WERI-Rb-1 (cell line): ENCODE measurements at places on chromosomes 3 and 15.

GRCh38 chr15:80966431-80967197 is 23.0 kb downstream of the MESD start:
- DNase-seq = peak; percentile 83

- DNase-seq = no peak
Observed at GRCh38 chr3:149590691-149591441, 67.0 kb downstream of the WWTR1 start.

- no peak for DNase-seq
Observed at GRCh38 chr3:52777127-52777958, at the start of gene ITIH1. ITIH1 (plus strand) TSS chr3:52777599; CDS start chr3:52777616, 17 bp downstream.

DNA sequence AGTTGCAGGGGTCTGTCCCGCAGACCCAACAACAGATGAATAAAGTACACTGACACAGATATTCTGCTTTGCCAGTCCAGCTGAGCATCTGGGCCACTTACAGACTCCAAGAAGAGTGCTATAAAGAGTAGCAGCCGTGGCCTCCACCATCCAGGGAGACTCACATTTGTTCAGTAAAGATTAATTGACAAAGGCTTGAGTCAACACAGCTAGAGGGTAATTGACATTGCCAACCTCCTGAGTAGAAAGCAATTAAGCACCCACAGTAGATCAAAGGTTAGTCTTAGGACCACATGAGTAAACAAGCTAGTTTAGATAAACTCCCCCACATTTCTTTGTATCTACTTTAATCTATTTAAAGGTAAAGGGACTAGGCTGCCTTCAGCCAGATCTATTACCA is 16.3 kb upstream of the CRTC3 start:
- no peak for DNase-seq

GRCh38 chr15:80549654-80550053 is 145.5 kb upstream of the ABHD17C start:
- DNase-seq = no peak

- peak; percentile 39 for DNase-seq
Observed at GRCh38 chr3:100403362-100404249, 2.3 kb downstream of the LNP1 start.

- DNase-seq = no peak
Observed at GRCh38 chr15:31434588-31435260, 108.1 kb downstream of the KLF13 start.

DNA sequence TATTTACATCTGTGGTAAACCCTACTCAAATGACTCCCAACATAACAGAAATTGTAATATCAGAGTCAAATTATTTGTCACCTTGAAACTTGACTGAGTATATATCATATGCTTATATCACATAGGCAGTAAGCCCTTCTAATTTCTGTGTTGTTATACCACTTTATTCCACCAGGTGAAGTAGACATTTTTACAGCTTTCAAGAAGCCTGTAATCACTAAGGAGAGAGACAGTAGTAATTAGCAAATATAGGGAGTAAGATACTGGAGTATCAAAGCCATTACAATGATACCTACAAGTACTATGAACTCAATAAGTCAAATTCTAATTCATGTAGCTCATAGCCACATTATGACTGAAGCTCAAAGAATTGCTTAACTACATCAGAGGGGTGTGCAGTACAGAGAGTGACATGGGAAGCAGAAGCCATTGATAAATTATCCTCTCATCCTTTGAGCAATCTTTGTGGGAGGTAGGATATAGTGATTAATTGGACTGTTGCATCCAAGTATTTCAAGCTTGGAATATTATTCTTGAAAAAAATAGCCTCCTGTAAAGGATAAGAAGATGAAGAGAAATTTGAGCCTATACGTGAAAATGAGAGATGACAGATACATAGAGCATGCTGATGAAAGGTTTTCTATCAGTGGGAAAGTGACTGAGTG is 1005.9 kb downstream of the ZPLD1 start:
- DNase-seq = no peak

DNA sequence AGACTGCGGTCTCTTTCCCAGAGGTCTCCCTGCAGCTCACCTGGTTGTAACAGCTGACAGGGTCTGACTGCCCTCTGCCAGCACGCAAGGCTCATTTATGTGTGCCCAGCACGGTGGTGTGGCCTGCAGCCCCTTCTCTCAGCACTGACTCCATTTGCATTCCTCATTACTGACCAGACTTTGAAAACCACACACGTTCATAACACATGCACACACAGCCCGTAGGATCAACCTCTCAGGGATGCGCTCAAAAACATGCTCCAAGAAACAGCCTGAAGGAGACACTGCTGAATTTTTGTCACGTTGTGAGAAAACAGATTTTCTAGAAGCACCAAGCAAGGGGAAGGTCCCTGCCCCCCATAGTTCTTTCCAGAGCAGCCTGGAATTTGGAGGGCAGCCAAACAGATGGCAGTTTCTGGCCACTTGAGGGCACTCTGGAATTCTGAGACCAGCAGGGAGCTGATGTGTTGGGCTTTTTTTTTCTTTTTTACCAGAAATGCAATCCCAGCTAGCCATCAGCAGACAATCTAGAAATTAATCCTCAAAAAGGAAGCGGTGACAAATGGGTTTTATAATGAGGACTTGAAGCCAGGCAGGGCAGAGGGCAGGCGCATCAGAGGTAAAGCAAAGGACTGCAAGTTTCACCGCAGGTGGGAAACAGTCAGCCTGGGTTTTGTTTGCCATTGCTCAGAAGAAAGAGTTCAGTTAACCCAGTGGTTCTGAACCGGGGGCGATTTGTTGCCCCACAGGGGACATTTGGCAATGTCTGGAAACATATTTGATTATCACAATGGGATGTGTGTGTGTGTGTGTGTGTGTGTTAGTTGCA is 170.5 kb upstream of the PROK2 start:
- peak; percentile 70 for DNase-seq

DNA sequence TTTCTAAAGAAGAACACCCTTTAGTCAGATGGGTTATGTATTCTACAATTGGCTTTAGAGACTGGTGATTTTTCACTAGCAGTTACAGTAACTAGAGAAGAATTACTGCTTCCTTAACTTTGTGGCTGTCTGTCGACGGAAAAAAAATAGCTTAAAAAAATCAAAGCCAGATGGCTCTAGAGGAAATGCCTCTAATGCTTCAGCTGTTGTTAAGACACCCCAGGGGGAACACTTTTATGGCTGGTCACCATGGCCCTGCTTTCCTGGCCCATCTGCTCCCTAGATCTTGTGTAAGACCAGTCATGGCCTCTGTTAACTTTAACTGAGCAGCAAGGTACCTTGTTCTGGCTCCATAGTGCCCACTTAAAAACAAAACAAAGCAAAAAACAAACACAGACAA is 198.6 kb upstream of the PLSCR5 start:
- DNase-seq = peak; percentile 79

GRCh38 chr3:150098621-150099020 is 127.9 kb upstream of the PFN2 start:
- DNase-seq = no peak

- DNase-seq = peak; percentile 11
Observed at GRCh38 chr15:34850121-34850520, 54.8 kb upstream of the ACTC1 start.

GRCh38 chr3:3998140-3998922 is 199.1 kb downstream of the LRRN1 start:
- peak; percentile 57 for DNase-seq

DNA sequence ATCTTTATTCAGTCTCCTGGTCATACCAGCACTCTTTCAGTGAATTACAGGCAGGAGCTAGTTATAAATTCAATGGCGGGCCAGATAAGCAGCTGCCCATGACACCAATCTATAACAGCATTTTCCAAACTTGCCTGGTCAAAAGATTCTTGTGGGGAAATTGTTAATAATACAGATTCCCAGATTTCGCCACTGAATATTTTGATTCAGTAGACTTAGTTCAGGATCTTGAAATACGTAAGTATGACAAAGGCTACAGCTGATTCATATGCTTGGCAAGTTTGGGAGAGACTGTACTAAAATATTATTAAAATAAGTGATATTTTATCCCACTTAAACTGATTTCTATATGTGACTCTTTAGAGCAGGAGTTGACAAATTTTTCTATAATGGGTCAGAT is 119.3 kb downstream of the TMCO5A start:
- DNase-seq = no peak

DNA sequence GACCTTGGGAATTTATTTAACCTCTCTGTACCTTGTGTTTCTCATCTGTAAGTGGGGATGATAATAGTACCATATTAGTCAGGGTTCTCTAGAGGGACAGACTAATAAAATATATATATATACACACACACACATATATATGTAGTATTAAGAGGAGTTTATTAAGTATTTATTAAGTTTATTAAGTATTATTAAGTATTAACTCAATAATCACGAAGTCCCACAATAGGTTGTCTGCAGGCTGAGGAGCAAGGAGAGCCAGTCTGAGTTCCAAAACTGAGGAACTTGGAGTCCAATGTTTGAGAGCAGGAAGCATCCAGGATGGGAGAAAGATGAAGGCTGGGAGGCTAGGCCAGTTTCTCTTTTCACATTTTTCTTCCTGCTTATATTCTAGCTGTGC is 14.8 kb downstream of the OXSM start:
- no peak for DNase-seq

DNA sequence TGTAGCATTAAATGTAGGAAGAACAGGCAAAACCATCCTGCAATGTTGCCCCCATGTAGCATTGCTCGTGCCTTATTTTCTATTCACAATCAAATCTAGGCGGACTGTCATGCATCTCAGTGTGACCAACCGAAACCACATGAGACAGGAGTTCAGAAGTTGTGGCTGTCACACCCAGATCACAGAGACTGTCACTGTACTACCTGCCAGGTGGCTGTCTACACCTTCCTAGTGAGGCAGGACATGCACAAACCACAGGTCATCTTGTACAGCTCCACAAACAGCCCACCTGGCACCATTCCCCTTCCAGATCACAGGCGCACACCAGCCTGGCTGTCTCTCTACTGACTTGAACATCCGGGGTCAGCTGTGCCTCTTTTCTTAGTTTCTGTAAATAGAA is 392.8 kb downstream of the OCA2 start:
- DNase-seq = no peak

DNA sequence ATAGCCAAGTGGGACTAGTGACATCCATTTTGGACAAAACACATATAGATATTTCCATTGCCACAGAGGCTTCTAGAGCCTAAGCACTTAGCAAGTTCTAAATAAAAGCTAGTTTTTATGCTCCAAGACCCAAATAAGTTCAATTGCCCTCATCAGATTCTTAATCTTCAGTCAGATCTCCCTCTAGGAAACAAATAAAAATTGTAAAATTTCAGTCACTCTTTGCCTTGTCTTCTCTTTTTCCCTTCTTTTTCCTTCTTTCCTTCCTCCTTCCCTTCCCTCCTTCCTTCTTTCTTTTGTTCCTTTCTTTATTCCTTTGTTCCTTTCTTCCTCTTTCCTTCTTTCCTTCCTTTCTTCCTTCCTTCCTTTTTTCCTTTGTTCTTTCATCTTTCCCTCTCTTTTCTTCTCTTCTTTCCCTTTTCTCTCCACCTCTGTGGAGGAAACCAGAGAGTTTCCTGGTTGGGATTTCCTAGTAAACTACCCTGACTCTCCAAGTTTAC is 68.8 kb upstream of the GADL1 start:
- no peak for DNase-seq

DNA sequence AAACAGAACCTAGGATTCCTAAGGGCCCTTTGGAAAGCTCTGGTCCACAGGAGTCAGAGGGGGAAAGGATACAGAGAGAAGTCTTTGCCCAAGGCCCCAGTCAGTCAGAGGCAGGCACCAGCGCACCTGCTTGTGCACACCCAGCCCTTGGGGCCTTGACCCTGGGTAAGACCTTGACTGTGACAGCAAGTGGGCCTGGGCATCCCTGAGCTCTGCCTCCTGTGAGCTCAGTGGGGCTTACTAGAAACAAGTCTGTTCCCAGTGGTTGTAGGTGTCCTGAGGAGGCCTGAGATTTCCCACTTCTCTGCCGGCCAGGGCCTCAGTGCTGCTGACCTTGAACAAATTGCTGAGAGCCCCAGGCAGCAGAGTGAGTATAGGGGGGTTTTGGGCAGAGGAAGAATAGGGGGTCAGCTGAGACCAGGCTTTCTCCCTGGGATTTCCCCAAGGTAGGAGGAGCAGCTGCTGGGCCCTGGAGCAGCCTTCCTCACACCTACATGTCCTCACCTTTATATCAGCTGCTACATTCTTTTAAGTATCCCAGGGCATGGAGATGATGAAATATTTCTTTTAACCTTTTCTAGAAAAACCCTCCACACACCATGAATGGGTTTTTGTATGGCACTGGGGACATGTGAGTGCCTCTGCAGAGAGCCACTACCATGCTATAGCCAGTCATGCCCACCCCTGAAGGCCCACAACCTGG is 9.7 kb upstream of the DAG1 start:
- no peak for DNase-seq

DNA sequence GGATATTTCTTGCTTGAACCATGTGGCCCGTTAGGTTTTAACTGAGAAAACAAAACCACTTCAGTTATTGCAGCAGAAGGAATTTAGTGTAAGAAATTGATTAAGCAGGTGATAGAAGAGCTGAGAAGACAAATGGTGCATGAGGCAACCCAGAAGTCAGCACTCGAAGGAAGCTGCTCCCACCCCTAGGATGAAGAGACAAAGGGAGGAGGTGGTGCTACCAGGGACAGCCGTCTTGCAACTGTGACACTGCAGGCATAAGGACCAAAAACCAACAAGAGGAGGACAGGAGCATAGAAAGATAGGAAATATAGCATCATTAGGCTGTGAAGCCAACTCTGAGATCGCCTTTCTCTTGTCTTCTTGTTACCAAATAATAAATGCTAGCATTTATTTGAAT is 89.0 kb downstream of the IL20RB start:
- DNase-seq = no peak

- DNase-seq = no peak
Observed at GRCh38 chr3:177961784-177962183, 574.5 kb upstream of the KCNMB2 start.

DNA sequence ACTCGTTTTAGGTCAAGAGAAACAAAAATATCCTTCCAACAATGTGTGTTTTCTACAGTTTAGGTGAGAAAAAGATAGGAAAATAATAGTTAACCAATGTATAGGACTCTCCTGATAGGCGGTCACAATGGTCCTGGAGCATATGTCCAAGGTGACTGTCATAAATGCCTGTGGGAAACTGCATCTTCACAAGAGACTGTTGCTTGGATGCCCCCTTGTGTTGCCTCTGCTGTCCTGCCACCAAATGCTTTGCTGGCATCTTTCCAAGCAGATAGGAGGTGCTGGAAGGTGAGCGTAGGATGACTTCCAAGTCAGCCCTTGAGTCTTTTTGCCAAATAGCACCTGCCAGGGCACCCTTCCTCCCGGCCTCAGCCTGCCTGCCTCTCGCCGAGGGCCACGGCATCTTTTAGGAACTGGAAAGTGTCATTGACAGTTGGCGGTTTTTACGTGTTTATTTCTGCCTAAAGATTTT is 24.1 kb upstream of the SACM1L start:
- DNase-seq = peak; percentile 49

DNA sequence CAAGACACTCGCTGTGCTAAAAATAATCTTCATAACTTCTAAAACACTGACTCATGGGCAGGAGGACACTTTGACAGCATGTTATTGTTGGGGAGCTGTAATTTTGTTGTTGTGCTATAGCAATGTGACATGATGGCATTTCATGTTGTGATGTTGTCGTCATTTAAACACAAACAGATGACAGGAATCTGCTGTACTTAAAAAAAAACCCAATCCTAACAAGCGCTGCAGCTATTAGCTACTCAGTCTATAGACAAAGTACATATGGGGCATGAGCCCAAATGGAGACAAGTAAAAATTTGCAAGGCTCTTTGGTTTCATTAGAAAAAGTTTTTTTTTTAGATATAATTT is 828 bp upstream of the ATOSA start:
- no peak for DNase-seq
